ENCODE measurements at places on chromosomes 11 and 22.

- no peak for ATAC-seq
These were observed 9.8 kb downstream of the HYOU1 start for GRCh38 chr11:119047205-119047604.

- no peak for ATAC-seq
These were observed 1404.7 kb downstream of the BRD1 start for GRCh38 chr22:48422900-48423480.

DNA sequence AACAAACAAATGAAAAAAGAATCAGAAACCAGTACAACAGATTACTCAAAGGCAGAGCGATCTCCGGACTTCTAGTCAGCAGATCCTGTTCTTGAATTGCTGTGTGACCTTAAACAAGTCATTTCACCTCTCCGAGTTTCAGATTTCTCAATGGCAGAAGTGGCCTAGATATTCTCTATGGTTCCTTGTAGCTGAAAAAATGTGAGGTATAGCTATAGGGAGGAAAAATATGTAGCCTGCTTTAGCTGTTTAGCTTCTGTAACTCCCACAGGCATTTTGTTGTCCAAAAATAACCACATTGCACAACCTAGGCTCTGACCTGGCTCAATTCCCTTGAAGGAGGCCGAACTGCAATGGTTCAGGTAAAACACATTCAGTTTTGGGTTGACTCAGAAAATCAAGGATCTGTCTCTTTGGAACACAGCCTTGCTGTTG lies 100.7 kb downstream of the DBX1 start:
- ATAC-seq, result no peak

GRCh38 chr11:103845331-103845730 lies 191.1 kb upstream of the DDI1 start:
- no peak for ATAC-seq

DNA sequence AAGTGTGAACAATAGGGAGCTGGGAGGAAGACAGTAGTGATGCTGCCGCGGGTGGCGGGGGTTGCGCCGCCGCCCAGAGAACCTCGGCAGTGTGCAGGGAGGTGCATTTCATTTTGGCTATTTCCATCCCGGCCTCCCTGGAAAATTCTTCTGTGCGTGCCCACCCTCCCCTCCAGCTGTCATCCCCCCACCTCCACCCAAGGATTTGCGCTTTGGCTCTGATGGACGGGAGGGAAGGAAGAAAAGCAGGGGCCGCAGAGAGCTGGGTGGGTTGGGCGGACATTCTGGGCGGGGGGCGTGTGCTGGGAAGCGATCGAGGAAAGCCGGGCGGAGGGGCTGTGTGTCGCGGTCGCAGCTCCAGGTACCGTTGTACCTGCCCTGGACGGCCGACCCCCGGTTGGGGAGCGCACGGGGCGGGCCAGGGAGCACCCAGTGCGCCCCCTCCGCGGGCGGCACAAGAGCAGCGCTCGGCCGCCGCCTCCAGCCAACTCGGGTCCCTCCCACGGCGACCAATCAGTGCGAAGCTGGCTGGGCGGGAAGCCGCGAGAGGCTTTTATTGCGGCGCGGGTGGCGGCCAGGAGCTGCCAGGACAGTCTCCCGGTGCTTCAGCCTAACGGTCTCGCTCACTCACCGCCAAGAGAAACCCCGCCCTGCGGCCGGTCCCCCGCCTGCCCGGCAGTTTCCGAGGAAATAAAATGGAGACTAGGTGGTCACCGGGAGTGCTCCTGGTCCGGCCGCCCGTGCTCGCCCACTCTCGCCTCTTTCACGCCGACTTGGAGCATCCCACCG lies 1.6 kb downstream of the NCAM1 start:
- peak; percentile 81 for ATAC-seq

- no peak for ATAC-seq
These were observed 399.1 kb upstream of the DDI1 start for GRCh38 chr11:103637295-103637694.

GRCh38 chr11:30580573-30580972 lies 5.6 kb downstream of the MPPED2 start:
- no peak for ATAC-seq

GRCh38 chr11:70326365-70326811 lies 55.9 kb downstream of the PPFIA1 start:
- ATAC-seq, result no peak

- no peak for ATAC-seq
These were observed 396.1 kb downstream of the BRD1 start for GRCh38 chr22:49431551-49431950.

GRCh38 chr11:96122601-96123074 lies 198.7 kb upstream of the MTMR2 start:
- ATAC-seq, result peak; percentile 85

GRCh38 chr11:61671527-61671926 lies 8.7 kb upstream of the DAGLA start:
- peak; percentile 65 for ATAC-seq

DNA sequence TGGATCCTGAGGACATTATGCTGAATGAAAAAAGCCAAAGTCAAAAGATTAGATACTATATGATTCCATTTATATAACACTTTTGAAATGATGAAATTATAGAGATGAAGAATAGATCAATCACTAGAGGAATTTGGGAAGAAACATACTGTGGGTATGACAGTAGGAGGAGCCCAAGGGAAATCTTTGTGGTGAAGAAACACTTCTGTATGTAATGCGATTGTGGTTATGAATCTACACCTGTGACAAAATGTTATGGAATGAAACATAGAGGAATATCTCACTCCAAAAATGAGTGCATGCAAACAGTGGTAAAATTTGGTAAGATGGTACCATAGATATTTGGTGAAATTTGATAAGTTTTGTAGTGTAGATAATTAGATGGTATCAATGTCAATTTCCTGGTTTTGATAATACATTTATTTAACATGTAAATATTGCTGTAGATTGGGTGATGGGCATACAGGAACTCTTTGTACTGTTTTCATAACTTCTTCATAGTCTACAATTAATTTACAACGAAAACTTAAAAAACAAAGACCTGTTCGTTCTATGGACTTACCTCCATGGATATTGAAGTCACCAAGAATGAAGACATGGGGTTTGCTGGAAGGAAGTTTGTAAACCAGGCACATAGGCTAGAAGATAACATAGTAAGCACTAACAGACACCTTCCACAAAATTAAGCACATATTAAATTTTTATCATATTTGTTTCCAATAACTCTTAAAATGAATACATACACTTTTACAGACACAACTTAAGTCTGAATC lies 11.5 kb downstream of the MRGPRX1 start:
- no peak for ATAC-seq

All from SK-N-SH treated with all-trans-retinoic acid at 6 μM for 48 hours (cell line).